ENCODE measurements at places on chromosomes 1 and 21.

- DNase-seq = no peak
Observed at GRCh38 chr1:32988665-32989064, 24.1 kb upstream of the RNF19B start.

DNA sequence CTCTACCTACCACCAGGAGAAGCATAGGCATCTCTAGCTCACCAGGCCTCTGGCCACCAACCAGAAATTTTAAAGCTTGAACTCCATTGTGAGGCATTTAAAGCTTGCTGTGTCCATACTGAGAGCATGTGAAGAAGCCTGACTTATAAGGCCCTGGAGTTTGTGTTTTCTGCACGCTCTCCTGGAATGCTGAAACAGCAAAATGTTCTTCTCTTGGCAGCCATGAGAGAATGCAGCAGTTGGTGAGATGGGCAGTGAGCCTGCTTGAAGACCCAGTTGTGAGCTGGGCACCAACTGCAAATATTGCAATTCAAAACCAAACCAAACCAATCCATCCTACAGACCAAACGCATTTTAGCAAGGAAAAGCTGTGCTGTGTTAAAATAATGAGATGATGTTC lies 170.0 kb upstream of the IVNS1ABP start:
- no peak for DNase-seq

DNA sequence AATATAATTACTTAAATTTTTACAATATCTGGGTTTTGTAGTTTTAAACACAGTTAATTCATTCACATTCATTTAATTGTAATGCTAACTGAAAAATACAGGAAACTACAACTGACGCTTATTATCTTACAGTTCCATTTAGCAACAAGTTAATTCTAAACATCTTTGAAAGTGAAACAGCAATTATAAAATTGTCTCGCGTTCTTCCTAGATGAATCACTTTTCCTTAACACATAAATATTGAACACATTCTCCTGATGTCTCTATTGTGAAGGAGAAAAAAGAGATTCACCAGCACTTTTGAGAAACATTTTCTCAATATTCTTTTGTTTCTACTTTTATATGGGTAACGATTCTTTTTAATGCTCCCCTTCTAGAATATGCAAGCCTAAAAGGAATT lies 6.4 kb downstream of the PTGFR start:
- DNase-seq = no peak

DNA sequence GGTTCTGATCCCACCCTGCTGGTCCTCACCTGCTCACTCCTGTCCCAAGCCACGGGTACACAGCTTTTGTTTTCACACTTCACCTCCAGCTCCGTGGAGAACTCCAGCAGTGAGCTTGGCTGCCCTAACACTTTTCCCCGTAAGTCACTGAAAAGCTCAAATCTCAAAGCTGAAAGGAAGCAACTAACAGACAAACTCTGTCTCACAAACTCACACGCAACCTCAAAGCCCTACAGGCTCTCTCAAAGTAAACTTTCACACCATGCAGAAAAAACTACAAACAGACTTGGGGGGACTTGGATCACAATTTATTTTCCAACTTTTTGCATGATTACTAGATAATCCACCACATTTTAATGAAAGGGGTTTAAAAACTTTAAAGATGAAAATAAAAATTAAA lies 88.3 kb downstream of the AK5 start:
- no peak for DNase-seq

- no peak for DNase-seq
Observed at GRCh38 chr1:226723657-226724532, 15.2 kb downstream of the ITPKB start.

All from SK-N-MC (cell line).